ENCODE measurements at places on chromosomes 3 and 15. TPM values are rescaled to one million over a fixed set of nuclear protein-coding genes. Genes with fewer than 3 reads are reported as not detected.

- no peak for DNase-seq
Observed at GRCh38 chr3:42572278-42572677, 9.5 kb downstream of the SEC22C start.

GRCh38 chr15:99556011-99556410, 9.8 kb upstream of the MEF2A start:
- no peak for DNase-seq

GRCh38 chr15:88029696-88030095, 226.8 kb downstream of the NTRK3 start:
- DNase-seq, result no peak

SAXO2 gene
- total RNA-seq, result 2.2 TPM

OR5K2 gene
- total RNA-seq, result not detected

GRCh38 chr3:106440672-106441071, 571.9 kb upstream of the CBLB start:
- DNase-seq, result peak; percentile 30
